ENCODE measurements at places on chromosomes 3 and 15.

- DNase-seq = no peak
These were observed 92.0 kb upstream of the LINGO1 start for GRCh38 chr15:77724715-77725114.

DNA sequence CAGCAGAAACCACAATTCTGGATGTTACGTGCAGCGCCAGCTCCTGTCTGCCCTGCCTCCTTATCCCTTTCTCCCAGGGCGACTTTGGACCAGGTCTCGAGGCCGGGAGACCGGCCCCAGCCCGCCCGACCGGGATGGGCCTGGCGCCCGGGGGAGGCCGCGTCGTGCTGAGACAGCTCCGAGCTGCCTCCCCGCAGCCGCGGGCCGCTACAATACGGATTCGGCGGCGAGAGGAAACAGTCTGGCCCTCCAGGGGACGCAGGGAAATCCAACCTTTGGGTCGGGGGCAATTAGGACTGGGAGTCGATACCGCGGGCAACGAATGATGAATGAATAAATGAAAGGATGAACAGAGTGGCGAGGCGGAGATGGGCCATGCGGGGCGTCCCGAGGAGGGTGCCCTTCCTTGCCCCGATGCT, 537 bp downstream of the GRAMD2A start:
- DNase-seq = no peak

GRCh38 chr15:45606841-45607240, 19.7 kb downstream of the BLOC1S6 start:
- no peak for DNase-seq

- DNase-seq = no peak
These were observed 173.4 kb upstream of the CADPS start for GRCh38 chr3:63048367-63049326.

GRCh38 chr3:195195321-195196209, 75.4 kb downstream of the XXYLT1 start:
- DNase-seq = no peak

- no peak for DNase-seq
These were observed 36.6 kb downstream of the CD86 start for GRCh38 chr3:122091602-122092295.

DNA sequence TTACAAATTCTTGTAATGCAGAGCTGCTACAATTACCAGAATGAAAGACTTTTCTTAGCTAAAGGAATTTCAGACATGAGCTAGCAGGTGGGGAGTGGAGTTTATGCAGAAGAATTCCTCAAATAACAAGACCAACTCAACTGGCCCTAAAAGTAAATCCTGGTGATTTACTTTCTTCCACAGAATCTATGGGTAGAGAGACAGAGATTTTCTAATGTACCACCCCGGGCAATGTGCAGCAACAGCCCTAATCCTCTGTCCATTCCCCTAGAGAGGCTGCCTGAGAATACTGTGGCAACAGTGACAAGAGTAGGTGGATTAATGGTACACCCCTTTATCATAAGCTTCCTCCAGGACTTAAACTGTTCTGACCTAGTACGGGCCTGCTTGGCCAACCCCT, 55.2 kb downstream of the AQR start:
- DNase-seq = no peak

DNA sequence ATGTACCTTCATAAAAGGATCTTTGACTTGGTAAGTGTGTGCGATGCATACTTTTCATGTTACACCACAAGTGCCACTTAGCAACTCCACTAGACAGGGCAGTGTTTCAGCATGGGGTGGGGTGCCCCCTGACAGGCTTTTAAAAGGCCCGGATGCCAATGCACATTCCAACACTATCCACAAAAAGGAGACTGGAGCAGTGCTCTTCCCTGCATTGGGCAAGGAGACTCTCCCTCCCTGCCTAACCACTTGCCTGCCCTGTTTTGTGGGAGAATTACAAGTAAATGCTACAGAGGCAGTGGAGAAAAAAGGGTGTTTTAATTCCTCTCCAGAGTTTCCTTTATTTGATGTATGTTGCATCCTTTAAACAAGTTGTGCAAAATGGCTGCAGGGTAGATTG, 1.7 kb upstream of the RARB start:
- no peak for DNase-seq

- no peak for DNase-seq
These were observed 647.1 kb downstream of the NTRK3 start for GRCh38 chr15:87609474-87609873.

DNA sequence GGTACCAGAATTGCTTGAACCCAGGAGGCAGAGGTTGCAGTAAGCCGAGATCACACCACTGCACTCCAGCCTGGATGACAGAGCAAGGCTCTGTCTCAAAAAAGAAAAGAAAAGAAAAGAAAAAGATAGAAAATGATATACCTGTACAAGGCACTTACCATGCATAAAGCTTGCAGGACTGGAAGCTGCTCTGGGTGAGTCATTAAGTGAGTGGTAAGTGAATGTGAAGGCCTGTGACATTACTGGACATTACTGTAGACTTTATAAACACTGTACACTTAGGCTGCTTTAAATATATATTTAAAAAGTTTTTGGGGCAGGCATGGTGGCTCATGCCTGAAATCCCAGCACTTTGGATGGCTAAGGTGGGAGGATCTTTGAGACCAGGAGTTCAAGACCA, 99.2 kb downstream of the SLMAP start:
- DNase-seq = no peak

GRCh38 chr3:118097226-118097625, 937.4 kb downstream of the IGSF11 start:
- no peak for DNase-seq

DNA sequence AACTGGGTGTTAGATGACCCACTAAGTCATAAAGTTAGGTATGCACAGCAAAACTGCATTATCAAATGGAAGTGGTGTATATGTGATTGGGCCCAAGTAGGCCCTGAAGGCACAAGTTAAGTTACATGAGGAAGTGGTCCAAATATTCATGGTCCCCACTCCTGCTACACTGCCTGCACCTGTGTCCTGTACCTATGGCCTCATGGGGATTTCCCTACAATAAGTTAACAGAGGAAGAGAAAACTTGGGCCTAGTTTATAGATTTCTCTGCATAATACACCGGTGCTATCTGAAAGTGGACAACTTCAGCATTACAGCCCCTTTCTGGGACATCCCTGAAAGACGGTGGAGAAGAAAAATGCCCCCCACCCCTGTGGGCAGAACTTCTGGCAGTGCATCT, 41.5 kb downstream of the STRIT1 start:
- no peak for DNase-seq
